ENCODE measurements at places on chromosomes 4 and X.

DNA sequence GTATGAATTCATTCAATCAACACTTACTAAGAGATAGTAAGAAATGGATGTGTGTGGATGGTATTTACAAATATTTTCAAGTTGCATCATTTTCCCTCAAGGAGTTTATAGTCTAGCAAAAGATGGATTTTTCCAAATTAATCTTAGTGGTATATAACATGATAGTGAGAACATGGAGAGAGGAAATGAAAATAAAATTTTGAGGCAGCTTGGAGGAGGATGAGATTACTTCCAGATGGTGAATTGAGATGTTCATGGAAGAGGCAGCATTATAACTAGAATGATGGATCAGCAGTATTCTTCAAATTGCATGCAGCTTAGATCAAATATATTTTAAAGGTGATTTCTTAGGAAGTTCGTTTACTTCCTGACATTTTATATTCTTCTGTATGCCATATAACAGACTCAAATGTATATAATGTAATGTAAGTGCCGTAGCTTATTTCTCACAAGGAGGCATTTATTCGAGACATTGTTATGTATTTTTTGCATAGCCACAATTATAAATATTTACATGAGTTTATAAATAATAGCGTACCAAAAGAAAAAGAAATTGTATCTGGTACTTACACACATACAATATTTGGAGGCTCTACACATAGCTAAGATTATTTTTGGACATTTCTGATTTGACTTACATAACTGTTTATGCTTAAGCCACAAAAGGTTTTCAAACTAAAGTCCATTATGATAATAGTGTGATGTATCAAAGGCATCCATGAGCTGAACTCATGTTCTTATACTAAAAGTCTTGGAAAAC lies 439.4 kb downstream of the SPRY1 start:
- no peak for DNase-seq

DNA sequence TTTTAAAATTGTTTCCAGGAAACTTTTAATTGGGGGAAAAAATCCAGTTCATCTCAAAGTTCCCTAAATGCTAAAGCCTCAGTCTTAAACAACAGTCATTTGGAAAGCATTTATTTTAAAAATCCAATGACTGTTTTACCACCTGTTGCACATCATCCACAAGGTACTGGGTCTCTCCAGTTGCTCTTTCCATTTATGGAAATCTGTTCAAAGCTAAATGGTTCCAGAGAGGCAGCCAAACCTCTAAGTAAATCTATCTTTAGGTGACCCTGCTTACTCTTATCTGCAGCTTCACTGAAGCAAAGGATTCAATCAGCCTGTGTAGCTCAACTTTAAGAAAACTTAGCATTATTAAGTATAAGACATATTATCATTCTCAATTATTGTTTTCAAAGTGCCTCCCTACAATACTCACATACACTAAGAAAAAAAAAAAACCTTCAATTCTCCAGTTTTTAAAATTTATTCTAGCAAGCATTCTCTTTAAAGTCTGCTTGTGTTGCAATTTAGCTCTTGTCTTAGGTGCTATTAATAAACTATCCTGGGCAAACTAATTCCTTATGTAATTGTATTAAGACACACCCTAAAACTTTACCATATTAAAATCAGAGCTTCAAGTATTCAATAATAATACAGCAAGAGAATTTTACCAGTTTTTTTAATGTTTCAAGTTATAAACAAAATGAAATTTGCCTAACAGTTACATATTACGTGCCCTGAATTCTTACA lies 60.6 kb downstream of the NOCT start:
- DNase-seq: no peak

GRCh38 chr4:188282471-188283232 lies 143.4 kb downstream of the TRIML1 start:
- DNase-seq: no peak

- no peak for DNase-seq
Observed at GRCh38 chrX:130347321-130347720, 7.6 kb downstream of the SLC25A14 start.

DNA sequence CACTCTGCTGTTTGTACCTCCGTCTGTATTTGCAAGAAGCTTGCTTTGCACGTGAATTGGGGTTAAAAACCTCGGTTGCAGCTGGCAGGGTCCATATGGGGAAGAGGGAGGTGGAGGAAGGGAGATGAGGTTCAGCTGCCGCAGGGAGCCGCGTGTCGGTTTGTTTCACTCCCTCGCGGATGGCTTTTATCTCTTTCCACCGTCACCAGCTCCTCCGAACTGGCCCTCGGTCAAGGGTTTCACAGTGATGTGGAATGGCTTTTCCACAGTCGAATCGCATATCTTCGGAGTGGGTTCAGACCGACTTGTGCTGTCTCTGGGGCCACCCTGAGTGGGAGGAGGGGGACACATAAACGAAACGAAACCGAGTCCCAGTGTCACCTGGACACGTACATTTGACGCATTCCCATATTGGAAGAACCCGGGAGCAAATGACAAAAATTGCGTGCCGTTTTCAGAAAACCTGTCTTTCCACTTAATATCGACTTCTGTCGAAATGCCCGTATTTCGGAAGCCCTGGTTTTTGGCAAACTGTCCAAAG lies 929 bp downstream of the ZBTB33 start:
- peak; percentile 9 for DNase-seq

- no peak for DNase-seq
Observed at GRCh38 chr4:110107866-110108265, 90.5 kb downstream of the ELOVL6 start.

DNA sequence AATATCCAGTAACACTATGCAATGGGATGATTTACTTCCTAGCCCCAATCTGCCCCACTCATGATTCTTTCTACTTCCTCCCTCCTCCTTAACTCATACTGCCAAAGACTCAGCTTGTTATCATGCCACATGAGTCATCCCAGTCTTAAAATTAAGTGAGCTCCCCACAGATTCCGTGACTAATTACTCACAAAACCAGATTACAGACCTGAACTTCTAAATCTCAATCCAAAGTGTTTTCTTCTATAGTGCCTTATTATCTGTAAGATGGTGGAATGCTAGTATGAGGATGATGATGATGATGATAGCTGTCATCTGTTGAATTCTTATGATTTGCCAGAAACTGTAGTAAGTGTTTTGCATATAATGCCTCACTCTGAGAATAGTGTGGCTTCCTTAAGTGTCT lies 27.7 kb upstream of the GPC3 start:
- DNase-seq: peak; percentile 50
